Heart left ventricle (tissue), 16 donors: ENCODE measurements at places on chromosomes 3 and 15. TPM values are rescaled to one million over a fixed set of nuclear protein-coding genes. Genes with fewer than 3 reads are reported as not detected.
A peak's percentile ranks its signal among the peaks of the same experiment; 100 is the strongest.

The GP9 gene
- total RNA-seq: not detected

The CLDN1 gene
- total RNA-seq: 0.23 TPM

The BRPF1 gene
- 10.3 TPM for total RNA-seq

The RAD51 gene
- total RNA-seq: 0.65 TPM

The DNAJC19 gene
- 73.0 TPM for total RNA-seq

DNA sequence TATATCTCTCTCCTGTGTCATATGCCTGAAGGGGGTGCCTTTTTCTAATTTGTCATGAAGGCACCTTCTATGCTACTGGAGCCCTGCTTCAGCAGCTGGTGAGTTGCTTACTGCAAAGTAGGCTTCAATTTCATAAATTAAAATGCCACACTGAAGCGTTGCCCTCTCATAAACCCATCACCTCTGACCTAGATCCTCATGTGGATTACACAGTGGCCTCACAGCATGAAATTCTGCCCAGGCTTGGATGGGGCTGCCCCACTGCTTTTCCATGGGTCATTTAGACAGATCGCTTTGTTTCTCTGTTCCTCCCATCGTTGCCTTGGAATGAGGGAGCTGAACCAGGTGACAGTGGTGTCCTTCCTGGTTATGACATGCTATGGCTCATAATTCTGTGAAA, 131.2 kb downstream of the RPL22L1 start:
- DNase-seq: no peak

DNA sequence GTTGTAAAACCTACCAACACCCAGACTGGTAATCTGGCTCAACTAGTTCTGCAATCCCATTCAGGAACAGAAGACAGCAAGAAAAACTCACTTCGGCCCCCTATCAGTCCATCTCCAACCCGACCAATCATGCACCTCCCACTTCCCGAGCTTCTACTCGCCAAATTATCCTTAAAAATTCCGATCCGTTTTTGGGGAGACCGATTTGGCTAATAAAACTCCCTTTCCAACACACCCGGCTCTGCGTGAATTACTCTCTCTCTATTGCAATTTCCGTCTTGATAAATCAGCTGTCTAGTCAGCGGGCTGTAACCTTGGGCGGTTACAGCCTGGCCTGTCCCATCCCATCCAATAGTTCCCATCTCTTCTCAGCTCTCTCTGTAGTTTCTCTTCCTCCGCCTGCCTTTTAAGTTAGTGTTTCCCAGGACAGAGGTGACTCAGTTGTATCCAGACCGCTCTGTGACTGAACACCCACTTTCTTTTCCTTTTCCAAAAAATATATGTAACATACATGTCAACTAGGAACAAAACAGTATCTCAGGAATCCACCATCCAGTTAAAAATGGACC, 780 bp upstream of the ACAD9 start:
- DNase-seq: peak; percentile 11

DNA sequence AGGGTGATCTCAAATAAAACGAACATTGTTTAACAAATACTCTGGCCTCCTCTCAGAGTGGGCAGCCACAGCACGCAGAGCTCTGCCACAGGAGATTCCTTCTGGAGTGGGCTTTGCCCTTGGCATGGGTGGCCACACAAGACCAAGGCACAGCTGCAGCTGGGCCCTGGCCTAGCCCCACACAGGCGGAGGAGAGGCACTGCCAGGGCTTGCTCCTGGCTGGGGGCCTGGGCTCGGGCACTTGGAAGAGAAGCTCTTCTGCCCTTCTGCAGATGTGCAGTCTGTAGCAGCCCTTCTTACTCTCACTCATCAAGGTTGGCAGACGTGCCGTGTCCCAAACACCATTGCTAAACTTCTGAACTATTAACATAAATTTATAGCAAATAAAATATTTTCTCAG, 67.2 kb downstream of the CRTC3 start:
- DNase-seq: no peak

DNA sequence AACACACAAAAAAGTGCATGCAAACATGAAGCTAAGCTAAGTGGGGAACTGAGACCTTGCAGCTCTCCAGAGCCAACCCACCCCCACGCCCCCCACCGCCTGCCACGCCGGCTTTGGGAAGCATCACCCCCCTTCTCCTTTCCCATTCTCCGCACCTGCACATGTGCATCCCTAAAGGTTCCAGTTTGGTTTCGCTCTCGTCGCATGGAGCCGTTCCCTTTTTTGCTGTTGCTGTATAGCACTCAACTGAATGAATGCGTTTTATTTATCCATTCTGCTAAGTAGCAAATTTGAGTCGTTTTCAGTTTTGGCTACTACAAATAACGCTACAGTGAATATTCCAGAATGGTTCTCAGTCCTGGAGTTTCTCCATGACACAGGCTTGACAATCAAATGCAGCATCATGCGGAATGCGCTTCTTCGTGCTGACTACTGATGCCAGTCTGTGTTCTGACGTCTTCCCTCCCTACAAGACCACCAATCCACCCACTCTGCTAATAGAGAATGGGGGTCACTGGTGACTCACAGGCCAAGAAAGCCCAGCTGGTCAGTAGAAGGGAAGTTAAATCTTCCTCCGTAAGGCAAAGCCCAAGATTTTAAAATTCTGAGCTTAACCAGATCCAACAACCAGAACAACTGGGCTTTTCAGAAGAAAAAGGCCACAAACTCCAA, 115.3 kb downstream of the XXYLT1 start:
- DNase-seq: no peak

- no peak for DNase-seq
Measured at GRCh38 chr3:51190827-51191226, 194.3 kb upstream of the MANF start.

DNA sequence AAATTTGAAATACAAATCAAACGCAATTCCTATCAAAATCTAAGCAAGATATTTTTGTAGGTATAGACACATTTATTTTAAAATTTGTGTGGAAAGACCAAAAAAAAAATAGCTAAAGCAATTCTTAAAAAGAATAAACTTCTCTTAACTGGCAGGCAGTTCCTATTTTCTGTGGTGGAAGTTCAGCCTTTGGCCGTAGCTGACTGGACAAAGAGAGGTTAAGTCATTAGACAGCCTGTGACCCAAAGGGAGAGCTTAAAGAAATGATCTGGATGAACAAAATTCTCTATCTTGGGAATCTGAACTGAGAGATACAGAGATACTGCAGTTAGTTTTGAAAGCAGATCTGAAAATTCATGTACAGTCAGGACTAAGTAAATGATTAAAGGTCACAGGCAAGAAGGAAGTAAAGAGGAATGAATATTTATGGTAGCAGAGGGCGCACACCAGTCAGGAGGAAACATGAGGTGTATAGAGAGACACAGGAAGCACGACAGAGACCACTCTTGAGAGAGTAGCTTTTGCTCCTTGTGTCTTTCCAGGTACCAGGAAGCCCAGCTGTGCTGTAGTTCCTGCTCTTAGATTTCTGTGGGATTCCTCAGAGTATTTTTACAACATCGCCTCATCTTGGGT, 57.5 kb downstream of the TPRG1 start:
- no peak for DNase-seq

- DNase-seq: peak; percentile 38
Measured at GRCh38 chr3:20552605-20553275, 366.7 kb upstream of the SGO1 start.

DNA sequence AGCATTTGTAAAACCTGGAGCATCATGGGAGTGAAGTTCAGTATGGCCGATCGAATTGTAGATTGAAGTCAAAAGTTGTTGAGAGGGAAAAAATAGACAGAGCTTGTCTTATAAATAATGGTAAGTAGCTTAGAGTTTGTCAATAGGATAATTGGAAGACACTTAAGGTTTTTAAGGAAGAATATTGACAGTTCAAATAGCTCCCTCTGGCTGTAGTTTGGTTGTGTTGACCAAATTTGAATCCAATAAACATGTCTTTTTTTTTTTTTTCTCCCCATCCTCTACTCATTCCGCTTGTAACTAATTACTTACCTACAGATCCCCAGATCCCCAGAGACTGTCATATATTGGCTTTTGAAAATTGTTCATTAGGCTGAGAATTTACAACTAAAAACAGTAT, 677.0 kb downstream of the AGBL1 start:
- no peak for DNase-seq

DNA sequence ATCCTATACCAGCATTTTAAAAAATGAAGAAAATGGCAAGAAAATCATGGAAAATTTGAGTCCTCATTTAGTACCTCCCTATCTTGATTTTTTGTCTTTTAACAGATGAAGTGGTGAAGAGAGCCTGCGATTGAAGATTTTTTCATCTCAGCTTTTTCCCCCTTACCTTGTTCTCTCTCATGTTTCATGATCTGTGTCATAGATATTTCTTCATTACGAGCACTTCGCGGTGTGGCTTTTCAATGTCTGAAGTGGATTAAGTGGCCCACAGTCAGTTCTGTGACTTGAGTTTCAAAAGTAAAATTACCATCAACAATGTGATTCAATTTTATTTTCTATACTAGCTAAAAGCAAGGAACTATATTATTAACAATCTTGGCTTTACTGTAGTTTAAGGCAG, 147.2 kb downstream of the FNDC3B start:
- no peak for DNase-seq

The TNNC1 gene
- 15,255 TPM for total RNA-seq

The PRSS50 gene
- not detected for total RNA-seq

DNA sequence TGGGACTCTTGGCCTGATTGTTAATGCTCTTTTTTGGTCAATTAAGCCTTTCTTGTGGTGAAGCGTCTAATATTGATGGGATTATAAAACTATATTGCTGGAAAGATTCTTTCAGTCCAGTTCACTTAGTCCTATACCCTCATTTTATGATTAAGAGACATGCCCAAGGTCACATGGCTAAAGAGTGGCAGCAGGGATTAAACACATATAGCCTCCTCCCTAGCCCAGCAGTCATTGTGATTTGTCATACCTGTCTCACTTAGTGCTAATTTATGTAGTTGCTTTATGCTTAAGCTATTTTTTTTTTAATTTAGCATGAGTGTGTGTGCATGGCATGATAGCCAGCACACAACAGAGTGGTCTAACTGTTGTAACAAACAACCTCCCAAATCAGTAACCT, 9.5 kb downstream of the PARP14 start:
- DNase-seq: no peak

The CCR1 gene
- total RNA-seq: 2.4 TPM

The OXTR gene
- not detected for total RNA-seq

- DNase-seq: no peak
Measured at GRCh38 chr3:78765671-78766485, 1001.9 kb downstream of the ROBO1 start.

The ADAMTSL3 gene
- 6.6 TPM for total RNA-seq

GRCh38 chr3:159057621-159058020, 255.8 kb downstream of the MFSD1 start:
- DNase-seq: no peak

DNA sequence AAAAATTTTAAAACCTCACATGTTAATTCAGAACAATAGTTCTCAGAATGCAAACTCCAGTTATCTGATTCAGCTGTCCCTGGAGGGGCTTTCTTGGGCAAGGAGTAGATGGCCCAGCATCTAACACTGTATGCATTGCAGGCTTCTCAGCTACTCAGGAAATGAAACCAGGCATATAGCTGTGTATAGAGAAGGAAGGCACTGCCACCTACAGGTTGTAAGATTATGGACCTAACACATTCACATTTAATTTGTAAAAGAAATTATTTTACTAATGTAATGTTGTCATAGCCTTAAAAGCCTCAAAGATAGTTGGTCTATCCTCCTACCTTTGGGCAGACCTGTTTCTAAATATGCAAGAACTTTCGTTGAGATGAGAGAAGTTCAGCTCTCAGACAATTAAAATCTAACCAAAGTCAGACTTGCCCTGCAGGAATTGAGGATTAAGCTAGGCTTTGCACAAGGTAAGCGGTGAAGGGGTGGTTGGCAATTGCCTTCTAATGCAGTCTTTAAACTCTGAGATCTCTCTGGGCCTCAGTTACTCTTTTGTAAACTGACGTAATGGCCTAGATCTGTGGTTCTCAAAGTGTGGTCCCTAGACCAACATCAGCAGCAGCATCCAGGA, 132.8 kb upstream of the SLC24A5 start:
- peak; percentile 31 for DNase-seq

The ACSBG1 gene
- not detected for total RNA-seq

GRCh38 chr3:122405015-122405414, 10.8 kb downstream of the WDR5B start:
- no peak for DNase-seq

DNA sequence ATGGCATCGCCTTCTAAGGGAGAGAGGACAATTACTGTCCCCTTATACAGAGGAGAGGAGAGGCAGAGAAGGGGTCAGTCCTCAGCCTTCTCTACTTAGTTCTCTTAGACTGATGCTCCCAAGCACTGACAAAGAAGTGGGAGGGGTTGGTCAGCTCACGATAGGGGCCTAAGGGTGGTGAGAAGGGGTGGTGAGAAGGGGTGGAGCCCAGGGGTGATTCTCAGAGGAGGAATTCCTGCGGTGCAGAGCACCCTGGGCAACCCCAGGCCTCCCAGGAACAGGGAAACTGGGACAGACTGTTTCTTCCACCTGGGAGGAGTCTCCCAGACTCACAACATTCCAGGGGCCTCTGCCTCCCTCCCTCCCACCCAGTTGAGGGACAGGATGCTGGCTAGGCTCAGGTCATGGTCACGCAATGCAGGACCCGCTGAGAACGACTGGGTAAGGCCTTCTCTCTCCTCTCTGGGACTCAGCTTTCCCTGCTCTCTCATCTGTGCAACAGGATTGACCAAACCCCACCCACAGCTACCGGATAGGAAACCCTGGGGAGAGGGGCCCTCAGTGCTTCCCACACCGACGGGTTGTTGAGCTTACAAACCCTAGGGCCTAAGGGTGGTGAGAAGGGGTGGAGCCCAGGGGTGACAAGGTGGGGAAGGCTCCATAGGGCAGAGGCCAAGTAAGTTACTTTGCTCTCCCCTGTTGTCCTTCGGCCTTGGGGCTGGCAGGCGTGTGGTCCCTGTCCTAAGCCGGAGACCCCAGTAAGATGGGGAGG, 1.5 kb downstream of the TPRA1 start:
- peak; percentile 25 for DNase-seq

The MYZAP gene
- total RNA-seq: 1,065 TPM

The ZNF660 gene
- 1.9 TPM for total RNA-seq

DNA sequence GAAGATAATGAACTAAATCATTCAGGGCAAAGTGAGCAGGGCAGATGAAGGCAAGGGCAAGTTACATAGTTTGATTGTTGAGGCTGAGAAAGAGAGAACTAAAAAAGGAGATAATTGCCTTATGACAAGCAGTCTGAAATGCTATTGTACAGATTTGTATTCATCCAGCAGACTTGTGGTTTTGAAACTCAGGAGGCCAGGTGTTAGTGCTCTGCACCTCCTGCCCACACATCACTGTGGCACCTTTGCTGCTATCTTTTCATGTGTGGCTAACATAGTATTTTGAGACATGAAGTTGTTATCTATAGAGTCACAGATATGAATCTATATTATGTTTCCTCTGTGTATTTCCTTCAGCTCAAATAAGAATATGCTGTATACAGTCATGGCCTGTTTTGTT, 24.3 kb upstream of the SUCLG2 start:
- no peak for DNase-seq

- DNase-seq: no peak
Measured at GRCh38 chr15:21269121-21269520, 171.2 kb downstream of the POTEB3 start.

GRCh38 chr15:59020322-59020721, 32.9 kb downstream of the RNF111 start:
- no peak for DNase-seq

- DNase-seq: no peak
Measured at GRCh38 chr3:136728473-136728872, 23.7 kb downstream of the STAG1 start.

The SLC24A5 gene
- total RNA-seq: not detected

The PLD1 gene
- total RNA-seq: 72.1 TPM

GRCh38 chr3:5321666-5322340, 134.3 kb downstream of the EDEM1 start:
- DNase-seq: no peak

The ATP13A4 gene
- total RNA-seq: not detected

The SPATA12 gene
- total RNA-seq: not detected

GRCh38 chr15:34717729-34718128, 37.1 kb downstream of the GJD2 start:
- no peak for DNase-seq
